NCI-H2171 treated with DMSO at 0.1 percent for 48 hours (cell line): ENCODE measurements at places on chromosomes 3 and 15.

GRCh38 chr15:89107984-89108383 is 19.7 kb downstream of the ABHD2 start:
- no peak for DNase-seq

DNA sequence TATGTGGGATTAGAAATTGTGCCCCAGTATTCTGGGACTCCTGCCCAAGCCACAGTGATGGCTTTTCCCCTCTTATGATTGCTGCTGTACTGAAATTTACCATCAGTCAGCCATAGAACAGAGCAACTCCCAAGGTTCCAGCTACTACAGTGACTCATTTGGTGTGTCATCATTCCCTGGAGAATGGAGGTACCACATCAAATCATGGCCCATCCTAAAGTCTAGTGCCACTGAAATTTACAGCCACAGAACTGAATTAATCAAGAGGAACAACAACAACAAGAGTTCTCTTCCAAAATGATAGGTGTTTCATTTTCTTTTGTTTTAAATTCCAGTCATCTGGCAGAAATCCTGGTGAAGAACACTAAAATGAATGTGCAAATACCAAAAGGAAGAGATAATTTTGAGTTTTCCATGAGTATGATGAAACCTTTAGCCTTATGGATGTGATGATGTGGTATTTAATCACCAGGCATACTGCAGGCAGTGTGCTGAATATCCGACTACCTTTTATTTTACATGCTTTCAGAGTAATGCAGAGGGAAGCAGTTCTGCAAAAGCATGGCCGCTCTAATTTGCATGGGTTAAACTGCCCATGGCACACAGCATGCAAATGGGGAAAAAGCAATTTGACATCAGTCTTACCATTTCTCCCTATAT is 75.6 kb upstream of the SLC2A2 start:
- no peak for DNase-seq

- DNase-seq = peak; percentile 78
Observed at GRCh38 chr3:148943506-148944205, 47.7 kb upstream of the GYG1 start.

- no peak for DNase-seq
Observed at GRCh38 chr3:15581471-15582394, 19.6 kb downstream of the HACL1 start.

DNA sequence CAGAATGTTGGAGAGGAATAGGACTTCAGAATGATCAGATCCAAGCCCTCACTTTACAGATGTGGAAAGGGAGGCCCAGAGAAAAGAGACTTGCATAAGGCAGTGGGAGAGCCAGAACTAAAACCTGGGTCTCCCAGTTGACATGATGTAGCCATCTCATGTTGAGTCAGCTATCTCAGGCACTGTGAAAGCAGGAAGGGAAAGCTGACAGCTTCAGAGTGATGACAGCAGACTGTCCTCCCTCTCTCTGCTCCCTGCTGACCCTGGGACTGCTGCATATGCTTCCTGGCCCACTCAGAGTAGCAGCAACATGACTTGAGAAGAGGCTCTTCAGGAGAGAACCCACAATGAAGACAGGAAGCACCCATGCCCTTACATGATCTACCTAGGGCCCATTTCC is 14.7 kb downstream of the FHIT start:
- no peak for DNase-seq

GRCh38 chr3:43769097-43769884 is 78.6 kb downstream of the ABHD5 start:
- peak; percentile 88 for DNase-seq

- no peak for DNase-seq
Observed at GRCh38 chr3:194101592-194102432, 34.1 kb upstream of the HES1 start.

DNA sequence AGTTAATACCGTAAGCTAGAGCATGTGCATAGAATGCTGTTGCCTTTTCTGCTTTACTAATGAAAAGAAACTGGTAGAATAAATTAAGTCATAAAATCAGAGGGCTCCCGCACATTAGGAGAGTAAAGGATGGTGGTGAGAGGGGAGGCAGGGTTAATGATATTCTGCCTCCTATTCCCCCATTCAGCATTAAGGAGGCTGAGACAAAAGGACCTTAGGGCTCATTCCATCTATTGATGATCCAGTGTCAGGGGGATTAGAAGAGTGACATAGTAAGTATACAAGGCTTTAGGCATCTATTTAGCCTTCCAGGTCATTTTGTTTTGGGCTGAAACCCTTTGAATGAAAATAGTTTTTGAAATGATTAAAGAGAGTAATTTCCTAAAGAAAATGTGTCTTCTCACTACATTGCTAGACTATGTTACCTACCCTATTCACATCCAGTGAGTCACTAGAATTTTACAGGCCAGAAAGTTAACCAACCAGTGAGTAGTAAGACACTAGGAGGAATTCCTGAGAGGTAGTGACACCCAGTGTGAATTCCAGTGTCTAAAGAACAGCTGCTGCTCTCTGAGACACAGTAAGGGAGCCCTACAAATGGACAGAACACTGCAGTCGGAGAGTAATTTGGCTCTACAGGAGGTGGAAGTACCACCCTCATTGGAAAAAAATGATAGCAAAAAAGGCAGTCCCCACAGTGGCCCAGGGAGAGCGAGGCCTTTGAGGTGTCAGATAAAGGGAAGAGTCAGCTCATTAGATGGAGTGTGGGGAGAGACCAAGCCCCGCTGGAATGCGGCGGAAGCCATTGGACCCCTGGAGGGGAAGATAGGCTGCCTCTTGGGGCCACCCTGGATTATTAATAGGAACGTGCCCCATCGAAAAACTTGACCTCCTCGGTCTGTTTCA is 67.6 kb downstream of the TUSC7 start:
- DNase-seq = no peak

DNA sequence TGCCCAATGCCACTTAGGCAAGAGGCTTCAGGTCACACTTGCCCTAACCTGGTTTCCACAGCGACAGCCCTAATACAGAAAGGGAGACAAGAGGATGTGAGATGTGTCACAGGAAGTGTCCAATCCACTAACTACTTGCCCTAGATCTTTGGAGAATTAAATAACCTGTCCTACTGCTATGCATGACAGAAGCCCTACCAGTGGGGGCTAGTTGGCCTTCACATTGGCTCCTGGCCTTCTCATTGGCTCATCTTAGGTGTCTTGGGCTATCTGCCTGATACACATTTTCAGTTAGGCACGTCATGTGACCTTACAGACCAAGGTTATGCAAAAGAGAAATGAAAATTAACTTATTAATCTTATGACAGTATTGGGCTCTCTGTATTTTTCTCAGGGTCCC is 449.9 kb downstream of the FHIT start:
- no peak for DNase-seq

GRCh38 chr3:11391174-11391879 is 119.1 kb downstream of the ATG7 start:
- DNase-seq = no peak

DNA sequence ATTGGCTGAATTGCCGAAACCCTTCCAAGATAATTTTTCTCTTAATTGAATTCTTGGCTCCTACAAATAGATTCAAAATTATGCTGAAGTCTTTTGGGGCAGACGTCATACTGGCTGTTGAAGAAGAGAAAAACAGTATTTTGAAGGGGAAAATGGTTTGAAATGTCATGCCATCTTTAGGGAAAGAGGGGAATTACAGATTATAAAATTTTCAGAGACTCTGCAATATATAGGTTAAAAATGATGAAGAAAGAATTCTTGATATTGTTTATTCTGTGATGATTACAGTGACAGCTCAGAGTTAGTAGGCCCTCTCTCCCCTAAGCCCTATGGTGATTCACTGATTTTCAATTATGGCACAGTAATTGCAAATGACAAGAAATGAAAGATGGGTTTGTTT is 86.1 kb downstream of the CGNL1 start:
- DNase-seq = no peak

GRCh38 chr3:68089572-68090011 is 435.2 kb upstream of the SUCLG2 start:
- DNase-seq = no peak

- peak; percentile 52 for DNase-seq
Observed at GRCh38 chr3:2765002-2765579, 345.1 kb downstream of the IL5RA start.

DNA sequence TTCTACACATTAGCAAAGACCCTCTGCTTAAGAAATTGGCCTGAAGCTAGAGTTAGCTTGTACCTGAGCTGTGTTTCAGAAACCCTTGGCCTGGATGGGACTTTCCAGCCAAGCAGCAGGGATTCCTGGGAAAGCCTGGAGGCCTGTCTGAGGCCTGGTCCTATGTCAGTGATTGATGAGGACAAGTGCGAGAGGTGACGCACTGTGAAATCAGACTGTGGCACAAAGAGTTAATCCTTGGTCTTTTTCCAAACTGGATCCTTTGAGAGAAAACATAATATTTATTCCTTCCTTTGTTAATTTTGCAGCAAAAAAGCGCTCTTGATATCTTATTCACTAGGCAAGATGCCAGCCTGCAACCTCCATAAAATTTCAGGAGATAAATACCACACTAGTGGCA is 225.0 kb upstream of the ATP11B start:
- no peak for DNase-seq

GRCh38 chr3:182920515-182921084 is 59.7 kb downstream of the DCUN1D1 start:
- DNase-seq = no peak

DNA sequence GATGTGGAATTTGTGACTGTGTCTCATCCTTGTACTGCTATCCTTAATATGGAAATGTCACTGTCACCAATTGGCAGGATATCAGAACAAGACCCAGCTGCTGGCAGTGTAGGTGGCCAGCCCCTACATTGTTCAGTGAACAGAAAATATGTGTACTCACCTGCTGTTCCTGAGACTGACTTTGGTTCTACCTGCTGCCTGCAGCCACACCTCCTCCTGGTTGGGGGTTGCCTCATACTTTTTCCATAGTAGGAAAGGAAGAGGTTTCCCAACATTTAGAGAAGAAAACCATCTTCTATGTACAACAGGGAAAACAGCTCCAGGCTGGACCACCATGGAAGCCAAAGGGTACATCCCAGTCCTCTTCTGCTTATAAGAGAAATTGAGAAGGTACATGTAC is 35.9 kb downstream of the SLC12A1 start:
- peak; percentile 36 for DNase-seq

DNA sequence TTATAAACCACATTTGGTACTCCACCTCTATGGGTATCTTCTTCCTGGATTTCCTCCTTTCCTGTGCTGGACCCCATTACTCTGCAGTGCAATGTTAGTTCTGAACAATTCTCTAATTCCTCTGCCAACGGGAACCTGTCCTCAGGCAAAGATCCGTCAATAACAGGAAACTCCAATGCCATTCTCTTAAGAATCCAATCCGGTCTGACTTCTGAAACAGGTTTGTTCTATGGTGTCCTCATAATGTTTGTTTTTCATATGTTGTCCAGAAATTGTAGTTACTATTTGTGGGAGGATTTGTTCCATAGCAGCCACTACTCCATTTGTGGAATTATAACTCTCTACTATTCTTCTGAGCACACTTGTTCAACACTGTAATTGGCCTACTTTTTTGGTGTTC is 112.7 kb downstream of the TBL1XR1 start:
- no peak for DNase-seq

DNA sequence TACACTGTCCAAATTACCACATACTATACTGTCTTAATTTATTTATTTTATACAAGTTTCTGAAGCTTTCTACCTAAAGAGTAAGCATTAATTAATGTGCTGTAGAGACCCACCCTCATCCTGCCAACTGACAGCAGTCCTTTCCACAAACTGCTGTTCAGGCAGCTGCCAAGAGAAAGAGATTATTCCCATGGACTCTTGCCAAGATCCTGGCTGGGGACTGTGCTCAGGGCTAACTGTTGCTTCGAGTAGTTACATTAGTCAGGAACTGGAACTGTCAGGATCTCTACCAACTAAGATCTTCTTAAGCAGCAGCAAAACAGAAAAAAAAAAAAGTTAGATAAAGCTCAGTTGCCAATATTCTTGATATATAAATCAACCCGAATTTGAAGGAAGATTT is 398.8 kb downstream of the MECOM start:
- DNase-seq = peak; percentile 71

- DNase-seq = peak; percentile 83
Observed at GRCh38 chr3:194702545-194702944, 16.9 kb downstream of the FAM43A start.

DNA sequence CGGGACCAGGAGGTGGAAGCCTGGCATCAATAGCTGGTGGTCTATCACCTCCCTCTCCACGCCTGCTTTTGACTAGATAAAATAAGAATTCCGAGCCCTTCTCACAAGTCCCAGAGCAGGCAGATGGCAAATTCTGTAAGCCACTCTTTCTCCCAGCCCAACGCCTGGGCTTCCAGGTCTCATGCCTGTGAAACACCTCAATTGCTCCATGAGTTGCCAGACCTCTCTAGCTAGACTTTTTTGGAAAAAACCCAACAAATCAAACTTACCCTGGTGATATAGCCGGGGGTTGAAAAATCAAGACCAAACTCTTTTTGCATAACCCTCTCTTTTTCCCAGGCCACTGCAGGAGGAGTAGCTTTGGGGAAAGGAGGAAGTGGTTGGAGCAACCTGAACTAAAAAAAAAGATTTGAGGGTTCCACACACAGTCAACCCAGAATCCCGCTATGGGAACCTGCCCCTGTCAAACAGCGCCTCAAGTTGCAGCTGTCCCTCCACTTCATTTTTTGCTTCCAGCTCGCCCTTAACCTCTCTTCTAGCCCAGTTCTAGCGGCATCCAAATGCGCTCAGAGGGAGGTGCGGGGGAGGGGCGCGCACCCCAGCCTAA is 7.0 kb downstream of the BHLHE40 start:
- no peak for DNase-seq
